ENCODE measurements at places on chromosomes 16 and 17. TPM values are rescaled to one million over a fixed set of nuclear protein-coding genes. Genes with fewer than 3 reads are reported as not detected.

The RSL1D1 gene
- total RNA-seq: 213 TPM

The GOSR2 gene
- 40.1 TPM for total RNA-seq

The AXIN2 gene
- total RNA-seq: 0.57 TPM

The RTN4RL1 gene
- 19.9 TPM for total RNA-seq

The KLHL10 gene
- total RNA-seq: not detected

The SP6 gene
- total RNA-seq: 7.7 TPM

The OR1F1 gene
- total RNA-seq: 0.18 TPM

The SOX8 gene
- total RNA-seq: 3.0 TPM

The HAGHL gene
- total RNA-seq: 17.8 TPM

The DBNDD1 gene
- 60.4 TPM for total RNA-seq

The PRR35 gene
- total RNA-seq: 0.24 TPM

The TEKT1 gene
- 0.07 TPM for total RNA-seq

The TPPP3 gene
- 10.6 TPM for total RNA-seq

The FDXR gene
- total RNA-seq: 61.4 TPM

The DYNLRB2 gene
- not detected for total RNA-seq

The ABI3 gene
- not detected for total RNA-seq

The HS3ST4 gene
- not detected for total RNA-seq

The HAS3 gene
- 45.5 TPM for total RNA-seq

The NRN1L gene
- total RNA-seq: 0.19 TPM

The FAM83G gene
- 34.4 TPM for total RNA-seq

The KRTAP4-2 gene
- total RNA-seq: not detected

The DHRS13 gene
- 7.1 TPM for total RNA-seq

The MAP2K3 gene
- total RNA-seq: 93.3 TPM

The OR1A1 gene
- total RNA-seq: not detected

The FKBP10 gene
- 96.6 TPM for total RNA-seq

The VAT1L gene
- total RNA-seq: not detected

The KRT20 gene
- total RNA-seq: 0.25 TPM

The OTOP2 gene
- total RNA-seq: not detected

The PLEKHH3 gene
- 17.7 TPM for total RNA-seq

The ABCA3 gene
- 21.9 TPM for total RNA-seq
